ENCODE measurements at places on chromosomes 1 and 21. TPM values are rescaled to one million over a fixed set of nuclear protein-coding genes. Genes with fewer than 3 reads are reported as not detected.

Gene RGS1
- 35.7 TPM for polyA plus RNA-seq

Gene KMO
- not detected for polyA plus RNA-seq

- H3K27me3 ChIP-seq, result peaks cover 8% of the 10 kb centered on the region
- H3K36me3 ChIP-seq, result no peaks in the 10 kb centered on the region
- DNase-seq, result no peak
- H3K4me1 ChIP-seq, result no peaks in the 10 kb centered on the region
Observed at GRCh38 chr1:17890056-17890814, 135.1 kb downstream of the ACTL8 start.

DNA sequence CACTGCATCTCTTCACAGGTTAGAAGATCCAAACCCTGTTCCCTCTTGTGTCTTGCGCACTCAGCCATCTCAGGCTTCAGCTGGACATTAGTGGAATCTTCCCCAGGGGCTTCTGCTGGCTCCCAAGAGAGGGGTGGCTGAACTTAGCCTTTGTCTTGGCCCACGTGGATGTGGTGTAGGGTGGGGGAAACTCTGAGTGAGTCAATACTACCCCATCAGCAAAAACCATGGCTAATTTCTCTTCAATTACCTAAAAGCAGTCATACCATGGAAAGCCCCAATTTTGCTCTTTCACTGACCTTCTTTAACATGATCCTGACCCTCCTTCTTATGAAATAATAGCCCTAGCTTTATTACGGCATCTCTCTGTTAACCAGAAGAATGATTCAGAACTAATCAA is 72.5 kb upstream of the RAB3GAP2 start:
- no peak for DNase-seq
- no peak overlapping the region for H3K27ac ChIP-seq
- no peaks in the 10 kb centered on the region for H3K36me3 ChIP-seq

- H3K27ac ChIP-seq, result no peak overlapping the region
- no peak overlapping the region for H3K4me3 ChIP-seq
- H3K36me3 ChIP-seq, result no peaks in the 10 kb centered on the region
- no peaks in the 10 kb centered on the region for H3K27me3 ChIP-seq
Observed at GRCh38 chr1:109994654-109995053, 10.1 kb downstream of the AHCYL1 start.

- no peak overlapping the region for H3K27ac ChIP-seq
- H3K4me3 ChIP-seq, result no peak overlapping the region
- peaks cover 8% of the 10 kb centered on the region for H3K27me3 ChIP-seq
- H3K36me3 ChIP-seq, result no peaks in the 10 kb centered on the region
Observed at GRCh38 chr1:64701886-64702285, 43.0 kb upstream of the RAVER2 start.

Gene RIMKLA
- 1.1 TPM for polyA plus RNA-seq

All from immature natural killer cell (primary cell).